Amniotic stem cell (primary cell): ENCODE measurements at places on chromosomes 3 and 15.

DNA sequence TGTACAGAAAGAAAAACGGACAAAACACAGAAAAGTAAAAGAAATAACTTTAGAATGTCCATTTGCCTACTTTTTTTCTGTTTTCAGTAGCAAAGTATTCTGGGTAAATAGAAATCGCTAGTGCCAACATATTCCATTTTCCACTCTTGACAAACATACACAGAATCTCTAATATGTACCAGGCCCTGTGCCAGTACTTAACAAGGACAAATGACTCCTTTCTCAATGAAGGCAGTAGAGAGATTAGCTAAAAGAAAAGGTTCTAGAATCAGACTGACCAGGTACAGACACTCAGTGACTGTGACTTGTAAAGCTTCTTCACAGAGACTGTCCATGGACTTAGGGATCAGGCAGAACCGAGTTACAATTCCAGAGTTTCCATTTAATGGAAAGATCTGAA, 165.8 kb upstream of the STAC start:
- no peak for DNase-seq

DNA sequence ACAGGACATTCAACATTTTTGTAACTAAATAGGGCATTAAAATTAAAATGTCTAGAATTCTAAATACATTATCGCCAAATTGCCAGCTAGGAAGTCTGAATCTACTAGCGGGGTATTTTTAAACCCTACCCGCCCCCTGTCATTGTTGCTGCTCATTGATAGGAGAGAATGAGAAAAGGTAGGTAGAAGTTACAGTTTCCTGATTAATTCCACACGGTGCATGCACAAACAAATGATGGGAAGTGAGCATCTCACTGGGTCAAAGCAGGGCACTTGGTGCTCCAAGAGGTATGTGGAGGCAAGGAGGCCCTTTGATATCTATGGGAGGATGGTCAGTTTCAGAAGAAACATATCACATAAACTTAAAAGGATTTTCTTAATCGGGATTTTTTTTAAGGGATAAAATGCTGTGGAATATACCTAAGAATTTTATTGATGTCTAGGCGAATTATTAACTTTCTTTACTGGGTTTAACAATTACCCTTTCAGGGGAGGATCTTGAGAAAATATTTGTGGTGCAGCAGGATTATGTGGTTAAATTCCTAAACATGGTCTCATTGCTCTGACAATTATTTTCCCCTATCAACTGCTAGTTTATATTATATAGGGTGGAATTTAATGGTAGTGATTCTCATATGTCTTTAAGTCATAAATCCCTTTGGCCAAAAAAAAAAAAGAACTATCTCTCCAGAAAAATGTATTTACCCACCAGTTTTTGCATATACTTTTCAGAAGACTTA, 236.0 kb upstream of the GOLGA6L4 start:
- no peak for DNase-seq

GRCh38 chr15:96160269-96160668, 170.2 kb upstream of the NR2F2 start:
- no peak for DNase-seq

DNA sequence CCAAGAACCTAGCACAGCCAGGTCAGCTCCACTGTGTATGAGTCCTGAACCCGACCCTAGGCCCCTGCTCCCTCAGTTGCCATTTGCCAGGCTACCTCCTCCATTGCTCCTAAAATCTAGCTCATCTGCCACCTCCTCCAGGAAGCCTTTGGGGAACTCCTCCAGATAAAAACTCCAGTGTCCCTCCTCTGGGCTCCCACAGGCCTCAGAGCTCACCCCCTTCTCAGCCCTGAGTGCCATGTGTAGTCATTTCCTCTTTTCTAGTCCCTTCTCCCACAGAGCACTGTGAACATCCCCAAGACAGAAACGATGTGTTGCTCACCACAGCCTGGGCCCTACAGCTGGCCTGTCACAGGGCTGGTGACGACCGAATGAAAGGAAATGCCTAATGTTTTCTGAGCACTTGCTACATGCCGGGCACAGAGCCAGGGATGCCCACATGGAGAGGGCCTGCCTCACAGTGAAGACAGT, 61.0 kb downstream of the IQSEC1 start:
- no peak for DNase-seq

- DNase-seq, result no peak
Measured at GRCh38 chr15:62880278-62880677, 162.3 kb upstream of the TPM1 start.

- no peak for DNase-seq
Measured at GRCh38 chr3:181582619-181583018, 129.1 kb upstream of the SOX2 start.

DNA sequence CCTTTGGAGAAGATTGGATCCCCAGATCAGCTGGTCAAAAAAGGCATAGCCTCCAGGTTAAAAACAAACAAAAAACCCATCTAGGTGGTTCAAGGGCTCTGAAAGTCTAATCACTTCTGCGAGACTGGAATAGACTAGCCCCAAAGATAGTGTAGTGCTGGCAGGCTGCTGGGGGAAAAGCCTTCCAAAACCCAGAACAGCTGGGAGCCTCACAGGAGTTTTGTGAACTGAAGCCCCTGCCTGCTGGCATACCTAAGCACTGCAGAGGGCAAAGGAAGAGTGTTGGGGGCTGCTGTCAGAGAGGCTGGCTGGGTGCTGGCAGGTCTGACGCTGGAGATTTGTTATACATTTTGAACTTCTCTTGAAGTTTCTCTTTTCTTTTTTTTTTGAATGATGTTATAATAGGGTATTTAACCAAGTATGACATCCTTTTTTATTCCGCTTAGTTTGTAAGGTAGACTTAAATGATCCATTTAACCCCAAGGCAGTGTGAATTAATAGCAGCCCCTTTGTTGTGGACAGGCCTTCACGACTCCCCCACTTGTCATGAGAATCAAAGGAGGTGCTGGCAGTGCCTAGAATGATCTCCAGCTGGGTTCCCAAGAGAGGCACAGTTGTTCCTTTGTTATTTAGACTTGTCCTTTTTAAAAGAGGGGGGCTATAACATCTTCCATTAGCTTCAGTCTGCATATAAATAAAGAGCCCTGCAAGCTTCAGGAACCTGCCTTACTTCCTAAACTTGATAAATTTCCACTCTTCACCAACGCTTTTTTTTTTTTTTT, 53.9 kb downstream of the CRTC3 start:
- no peak for DNase-seq

- DNase-seq, result no peak
Measured at GRCh38 chr3:43455233-43455632, 166.6 kb downstream of the ANO10 start.

GRCh38 chr3:171817074-171817800, 7.0 kb upstream of the PLD1 start:
- DNase-seq, result no peak

DNA sequence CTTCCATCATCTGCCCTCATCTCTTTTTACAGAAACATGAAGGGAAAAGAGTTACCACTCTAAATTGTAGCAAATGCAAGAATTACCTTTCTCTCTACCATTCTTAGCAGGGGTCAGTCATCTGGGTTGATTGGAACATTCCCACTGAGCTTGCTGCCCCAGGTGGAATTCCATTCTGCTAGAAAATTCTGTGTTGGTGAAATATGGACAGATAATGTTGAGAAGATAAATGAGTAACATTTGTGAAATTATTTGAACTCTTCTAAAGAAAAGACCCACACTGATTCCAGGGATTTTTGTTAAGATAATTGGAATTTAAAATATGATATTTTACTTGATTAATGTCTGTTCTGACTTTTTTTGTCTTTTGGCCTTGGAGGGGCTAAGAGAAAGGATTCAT, 11.0 kb upstream of the CPA3 start:
- DNase-seq, result no peak

DNA sequence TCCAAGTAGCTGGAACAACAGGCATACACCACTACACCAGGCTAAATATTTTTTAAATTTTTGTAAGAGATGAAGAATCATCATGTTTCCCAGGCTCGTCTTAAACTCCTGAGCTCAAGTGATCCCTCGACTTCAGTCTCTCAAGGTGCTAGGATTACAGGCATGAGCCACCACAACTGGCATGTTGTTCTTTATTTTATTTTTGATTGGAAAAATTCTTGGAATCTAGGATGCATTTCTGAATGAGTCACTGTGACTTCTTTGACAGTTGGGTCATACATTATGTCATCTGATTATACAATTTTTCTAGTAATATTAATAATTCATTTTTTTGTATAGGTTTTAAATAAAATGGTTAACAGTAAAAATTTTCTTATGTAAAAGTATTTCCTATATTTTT, 870.2 kb downstream of the SI start:
- no peak for DNase-seq

DNA sequence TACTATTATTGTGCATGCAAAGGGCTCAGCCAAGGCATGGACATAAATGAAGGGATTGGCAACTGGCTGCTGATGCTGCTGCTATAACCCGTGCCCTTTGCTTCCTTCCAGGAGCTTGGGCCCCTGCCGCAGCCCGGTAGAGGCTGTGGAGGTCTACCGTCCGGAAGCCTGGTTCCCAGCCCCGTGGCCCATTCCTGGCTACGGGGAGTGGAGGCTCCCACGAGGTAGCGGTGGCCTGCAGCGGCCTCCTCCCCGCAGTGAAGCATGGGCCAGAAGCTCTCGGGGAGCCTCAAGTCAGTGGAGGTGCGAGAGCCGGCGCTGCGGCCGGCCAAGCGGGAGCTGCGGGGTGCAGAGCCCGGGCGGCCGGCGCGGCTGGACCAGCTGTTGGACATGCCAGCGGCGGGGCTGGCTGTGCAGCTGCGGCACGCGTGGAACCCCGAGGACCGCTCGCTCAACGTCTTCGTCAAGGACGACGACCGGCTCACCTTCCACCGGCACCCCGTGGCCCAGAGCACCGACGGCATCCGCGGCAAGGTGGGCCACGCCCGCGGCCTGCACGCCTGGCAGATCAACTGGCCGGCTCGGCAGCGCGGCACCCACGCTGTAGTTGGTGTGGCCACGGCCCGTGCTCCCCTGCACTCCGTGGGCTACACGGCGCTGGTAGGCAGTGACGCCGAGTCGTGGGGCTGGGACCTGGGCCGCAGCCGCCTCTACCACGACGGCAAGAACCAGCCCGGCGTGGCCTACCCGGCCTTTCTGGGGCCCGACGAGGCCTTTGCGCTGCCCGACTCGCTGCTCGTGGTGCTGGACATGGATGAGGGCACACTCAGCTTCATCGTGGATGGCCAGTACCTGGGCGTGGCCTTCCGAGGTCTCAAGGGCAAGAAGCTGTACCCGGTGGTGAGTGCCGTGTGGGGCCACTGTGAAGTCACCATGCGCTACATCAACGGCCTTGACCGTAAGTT, 15.0 kb downstream of the SPSB4 start:
- no peak for DNase-seq

DNA sequence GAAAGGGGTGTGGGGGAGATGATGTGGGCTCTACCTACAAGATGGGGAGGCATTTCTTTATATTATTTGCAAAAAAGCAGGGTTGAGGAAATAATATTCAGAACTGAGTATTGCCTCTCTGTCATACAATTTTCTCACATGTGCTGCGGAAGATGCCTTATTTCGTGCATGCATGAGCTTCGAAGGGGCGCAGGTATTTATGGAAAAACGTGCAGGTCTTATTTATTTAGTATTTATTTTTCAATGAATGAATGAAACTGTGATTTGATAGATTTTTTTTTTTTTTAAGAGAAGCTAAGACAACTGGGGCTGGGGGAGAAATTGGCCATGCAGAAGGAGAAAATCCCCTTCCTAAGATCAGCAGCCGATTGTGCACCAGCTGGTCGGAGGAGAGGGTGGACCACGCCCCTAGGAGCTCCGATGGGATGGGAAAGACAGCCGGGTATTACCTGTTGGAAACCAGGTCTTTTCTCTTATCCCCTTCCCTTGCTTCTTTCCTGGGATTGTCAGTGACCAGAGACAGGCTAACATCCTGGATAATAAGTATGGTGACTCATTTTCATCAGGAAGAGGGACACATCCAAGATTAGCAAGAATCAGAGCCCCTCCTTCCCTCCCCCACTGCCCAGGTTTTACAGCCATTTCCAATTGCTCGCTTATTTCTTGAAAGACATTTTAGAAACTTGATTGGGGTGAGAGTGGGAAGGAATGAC, 875 bp downstream of the GAP43 start:
- no peak for DNase-seq

DNA sequence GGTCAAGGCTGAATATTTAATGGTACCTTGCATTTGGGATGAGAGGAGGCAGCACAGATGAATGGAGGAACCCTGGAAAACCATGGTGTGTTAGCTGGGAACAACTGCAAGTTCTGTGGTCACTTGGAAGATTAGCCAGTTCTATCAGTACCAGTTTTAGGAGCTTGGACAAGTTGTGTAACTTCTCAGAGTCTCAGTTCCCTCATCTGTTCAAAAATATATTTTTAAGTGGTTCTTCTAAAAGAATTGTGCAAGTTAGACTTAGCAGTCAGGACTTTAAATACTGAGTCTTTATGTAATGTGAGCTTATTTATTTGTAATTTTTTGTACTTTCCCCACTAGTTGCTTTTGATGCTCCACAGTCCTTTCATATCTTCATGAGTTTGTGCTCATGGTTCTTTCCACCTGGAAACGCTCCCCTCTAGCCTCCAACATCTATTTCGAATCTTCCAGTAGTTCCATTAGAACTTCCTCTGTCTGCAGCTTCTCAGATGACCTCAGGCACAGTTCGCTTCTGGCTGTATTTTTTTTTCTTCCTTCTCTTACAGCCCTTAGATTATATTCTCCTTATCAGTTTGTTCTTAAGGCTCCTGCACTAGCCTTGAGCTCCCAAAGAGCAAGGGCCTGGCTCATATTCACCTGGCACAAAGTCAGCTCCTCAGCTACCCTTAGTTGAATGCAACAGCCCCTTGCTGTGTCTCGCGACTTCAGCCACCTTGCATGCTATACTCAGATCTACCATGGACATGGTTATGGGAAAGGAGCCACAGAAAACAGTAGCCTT, 27.1 kb downstream of the ITPR1 start:
- DNase-seq, result no peak

GRCh38 chr3:151864423-151865101, 8.9 kb upstream of the SUCNR1 start:
- DNase-seq, result peak; percentile 54

DNA sequence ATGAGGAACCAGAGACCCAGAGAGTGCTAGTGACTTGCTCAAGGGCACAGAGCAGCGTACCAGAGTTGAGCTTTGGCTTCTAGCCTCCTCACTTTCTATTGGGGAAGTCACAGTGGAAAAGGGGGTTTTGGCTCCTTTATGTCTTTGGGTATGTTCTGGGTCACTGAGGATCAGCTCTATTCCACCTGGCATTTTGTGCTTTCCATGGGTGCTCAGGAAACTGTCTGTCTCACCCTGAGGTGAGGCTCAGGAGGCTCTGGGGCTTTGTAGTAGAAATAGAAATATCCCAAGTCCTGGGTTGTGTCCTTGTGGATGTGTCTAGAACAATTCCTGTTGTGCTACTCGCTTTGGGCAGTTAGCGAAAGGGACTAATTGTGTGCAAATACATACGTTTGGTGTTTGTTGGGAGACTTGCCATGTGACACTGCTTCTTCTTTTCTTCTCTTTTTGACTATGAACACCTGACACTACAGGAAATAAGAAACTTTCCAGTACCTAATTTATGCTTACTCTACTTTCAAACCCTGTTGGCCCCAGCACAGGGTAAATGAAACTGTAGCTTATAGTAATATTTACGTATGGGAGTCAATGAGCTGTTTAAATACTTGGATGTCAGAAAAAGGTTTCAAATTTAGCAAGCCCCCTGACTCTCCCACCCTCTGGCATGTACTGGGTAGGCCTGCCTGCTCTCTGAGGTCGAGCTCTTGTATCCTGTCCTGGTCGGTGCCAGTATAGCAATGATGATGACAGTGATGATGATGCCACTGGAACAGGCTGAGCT, 35.6 kb downstream of the SMAD3 start:
- DNase-seq, result no peak

- no peak for DNase-seq
Measured at GRCh38 chr3:62995119-62995518, 119.9 kb upstream of the CADPS start.
